ENCODE measurements at places on chromosomes 11 and 22.

- DNase-seq, result no peak
Observed at GRCh38 chr11:6900327-6900999, 8.2 kb upstream of the OR2D2 start.

DNA sequence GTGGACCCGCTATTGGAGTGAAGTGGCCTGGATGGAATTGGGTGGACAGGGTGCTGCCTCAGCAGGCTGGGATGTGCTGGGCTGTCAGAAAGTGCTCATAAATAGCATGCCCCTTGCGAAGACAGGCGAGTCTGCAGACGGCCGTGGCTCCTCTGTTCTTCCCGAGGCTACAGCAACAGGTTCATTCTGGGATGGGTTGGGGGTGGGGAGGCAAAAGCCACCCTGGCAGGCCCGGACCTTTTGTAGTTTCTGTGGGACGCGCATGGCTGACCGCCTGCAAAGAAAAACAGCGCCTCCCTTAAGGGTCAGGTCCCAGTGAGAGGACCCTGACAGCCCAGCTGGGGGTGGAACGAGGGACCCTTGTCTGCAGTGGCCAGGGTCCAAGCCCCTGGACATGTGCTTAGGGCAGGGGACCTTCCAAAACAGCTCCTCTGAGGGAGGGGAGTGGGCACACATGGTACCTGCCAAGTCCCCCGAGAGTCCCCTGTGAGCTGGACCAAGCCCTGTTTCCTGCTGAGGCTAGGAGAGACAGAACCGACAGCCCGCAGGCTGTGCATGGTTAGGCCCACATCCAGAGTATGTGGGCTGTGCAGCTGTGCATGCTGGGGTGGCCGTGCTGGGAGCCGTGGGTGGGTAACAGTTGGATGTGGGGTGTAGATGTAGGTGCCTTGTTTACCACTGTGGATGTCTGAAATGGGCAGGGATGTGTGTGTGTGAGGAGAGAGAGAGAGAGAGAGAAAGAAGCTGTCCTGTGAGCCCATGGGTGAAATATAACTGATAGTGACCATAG, at the start of gene CRYBB3:
CRYBB3 (plus strand) TSS at position 128 of the 790 bp plus-strand sequence. CDS start 1,539 bp downstream, outside the sequence.
- no peak for DNase-seq

DNA sequence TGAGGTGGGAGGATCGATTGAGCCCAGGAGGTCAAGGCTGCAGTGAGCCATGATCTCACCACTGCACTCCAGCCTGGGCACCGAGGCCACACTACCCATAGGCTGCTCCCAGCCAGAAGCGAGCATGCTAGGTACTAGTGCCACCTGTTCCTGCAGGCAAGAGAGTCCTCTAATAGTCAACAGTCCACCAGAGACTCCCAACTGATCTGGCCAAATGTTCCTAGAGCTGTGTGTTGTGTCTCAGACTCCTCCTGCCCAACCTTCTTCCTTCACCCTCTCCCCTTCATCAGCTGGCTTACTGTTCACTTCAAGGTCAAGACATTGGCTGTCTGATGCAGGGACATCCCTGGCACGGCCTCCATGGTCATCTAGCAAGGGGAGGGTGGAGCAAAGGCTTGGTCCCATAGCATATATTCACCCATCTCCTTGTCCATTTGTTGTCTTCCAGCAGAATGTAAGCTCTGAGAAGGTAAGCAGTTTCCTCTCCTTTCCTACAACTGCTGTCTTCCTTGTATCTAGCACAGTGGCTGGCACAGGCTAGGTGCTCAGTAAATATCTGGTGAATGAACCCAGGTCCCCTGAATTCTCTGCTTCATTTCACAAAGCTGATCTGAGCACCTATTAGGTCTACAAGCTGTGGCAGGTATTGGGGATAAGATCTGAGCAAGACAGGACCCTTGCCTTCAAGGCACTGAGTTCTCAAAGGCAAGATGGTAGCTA, 126.2 kb upstream of the SERPIND1 start:
- no peak for DNase-seq

- DNase-seq, result no peak
Observed at GRCh38 chr11:108609682-108610081, 16.1 kb upstream of the EXPH5 start.

GRCh38 chr11:67055812-67056211, 835 bp upstream of the RHOD start:
- no peak for DNase-seq

- no peak for DNase-seq
Observed at GRCh38 chr11:74818283-74818946, 69.8 kb downstream of the RNF169 start.

DNA sequence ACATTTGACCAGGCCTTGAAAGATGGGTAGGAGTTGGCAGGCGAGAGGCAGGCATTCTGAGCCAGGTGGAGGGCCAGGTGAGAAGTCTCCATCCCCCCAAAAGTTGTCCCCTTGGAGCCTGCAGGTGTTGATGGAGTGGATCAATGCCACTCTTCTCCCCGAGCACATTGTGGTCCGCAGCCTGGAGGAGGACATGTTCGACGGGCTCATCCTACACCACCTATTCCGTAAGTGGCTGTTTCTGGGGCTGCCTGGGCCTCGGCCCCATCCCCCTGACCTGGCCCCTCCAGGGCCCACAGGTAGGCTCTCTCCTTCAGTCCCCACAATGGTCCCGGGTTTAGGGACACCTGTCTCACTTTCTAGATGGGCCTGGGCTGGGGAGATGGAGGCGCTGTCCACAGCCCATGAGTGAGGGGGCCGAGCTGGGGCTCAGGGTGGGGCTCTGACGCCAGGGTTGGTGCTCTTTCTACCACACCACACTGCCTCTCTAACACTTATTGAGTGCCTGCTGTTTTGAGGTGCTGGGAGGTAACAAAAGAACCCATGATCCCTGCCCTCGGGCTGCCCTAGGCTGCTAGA, 7.0 kb downstream of the PARVG start:
- DNase-seq, result no peak

- DNase-seq, result no peak
Observed at GRCh38 chr22:50015451-50016307, 3.1 kb upstream of the IL17REL start.

- DNase-seq, result no peak
Observed at GRCh38 chr11:122746050-122746478, 90.5 kb downstream of the UBASH3B start.

- DNase-seq, result no peak
Observed at GRCh38 chr22:41043722-41044121, 48.7 kb upstream of the EP300 start.

DNA sequence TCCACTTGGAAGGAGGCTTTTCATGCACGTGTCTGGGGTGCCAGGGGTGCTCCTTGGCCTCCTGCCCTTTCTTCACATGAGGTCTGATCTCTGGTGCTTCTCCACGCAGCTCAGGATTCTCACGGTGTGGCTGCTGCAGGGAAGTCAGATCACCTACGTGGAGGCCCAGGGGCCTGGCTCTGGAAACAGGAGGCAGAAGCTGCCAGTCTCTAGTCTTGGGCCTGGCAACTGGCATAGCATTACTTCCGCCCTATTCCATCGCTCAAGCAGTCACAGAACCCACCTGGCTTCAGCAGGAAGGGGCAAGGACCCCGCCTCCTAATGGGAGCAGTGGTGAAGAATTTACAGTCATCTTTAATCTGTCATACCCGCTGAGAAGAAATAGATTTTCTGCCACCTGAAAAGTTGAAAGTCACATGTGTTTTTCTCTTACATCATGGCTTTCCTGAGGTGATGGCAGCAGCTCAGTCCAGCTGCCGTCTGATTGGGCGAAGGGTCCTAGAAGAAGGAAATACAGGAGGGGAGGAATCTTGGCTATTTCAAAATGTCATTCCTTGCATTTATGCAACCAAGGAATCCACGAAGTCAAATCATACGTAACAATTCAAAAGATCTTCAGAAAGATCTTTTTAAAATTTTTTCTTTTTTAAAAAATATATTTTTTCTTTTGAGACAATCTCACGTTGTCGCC, 50.1 kb upstream of the DKK3 start:
- no peak for DNase-seq

DNA sequence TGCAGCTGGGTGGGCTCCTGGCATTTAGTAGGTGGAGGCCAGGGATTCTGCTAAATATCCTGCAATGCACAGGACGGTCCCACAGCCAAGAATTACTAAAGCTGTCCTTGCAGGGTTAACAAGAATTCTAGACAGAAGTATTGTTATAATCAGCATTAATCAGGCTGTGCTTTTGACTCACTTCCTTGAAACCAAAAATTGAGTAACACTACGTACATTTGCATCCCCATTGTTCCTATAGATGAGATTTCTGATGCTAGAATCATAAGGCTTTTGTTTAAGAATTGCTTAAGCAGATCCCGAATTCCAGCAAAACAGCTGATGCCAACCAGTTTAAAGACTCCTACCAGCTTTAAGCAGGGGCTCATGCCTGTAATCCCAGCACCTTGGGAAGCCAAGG, 11.4 kb downstream of the SLC6A5 start:
- no peak for DNase-seq

DNA sequence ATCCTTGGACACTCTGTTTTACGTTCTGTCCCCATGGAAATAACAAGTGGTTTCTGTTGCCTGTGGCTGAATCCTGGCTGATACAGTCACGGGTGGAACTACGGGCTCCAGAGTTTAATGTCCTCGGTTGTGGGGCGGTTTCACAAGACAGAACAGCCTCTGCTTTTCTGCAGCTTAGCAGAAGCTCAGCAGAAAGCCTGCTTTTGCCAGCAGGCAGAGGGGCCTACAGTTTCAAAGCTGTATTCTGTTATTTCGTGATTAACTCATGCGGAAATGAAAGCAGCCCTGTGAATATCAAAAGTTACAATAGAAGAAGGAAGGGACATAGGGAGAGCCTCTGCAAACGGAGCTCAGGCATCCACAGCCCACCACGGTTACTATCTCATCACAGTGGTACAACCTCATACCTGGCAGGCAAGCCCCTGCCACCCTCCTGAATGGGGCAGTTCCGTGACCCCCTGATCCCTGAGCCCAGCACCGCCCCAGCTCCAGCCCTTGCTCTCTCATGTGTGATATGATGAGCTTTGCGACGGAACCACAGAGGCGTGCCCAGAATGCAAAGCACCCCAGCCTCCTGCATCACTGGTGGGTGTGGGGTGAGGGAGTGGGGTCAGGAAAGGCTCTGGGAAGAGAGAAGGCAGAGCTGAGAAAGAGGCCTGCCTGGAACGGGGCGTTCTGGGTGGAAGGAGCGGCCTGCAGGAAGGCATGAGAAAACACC, 360.6 kb downstream of the BRD1 start:
- no peak for DNase-seq

- DNase-seq, result no peak
Observed at GRCh38 chr11:112831041-112831440, 130.2 kb upstream of the NCAM1 start.

GRCh38 chr11:61266602-61267001, 25.6 kb downstream of the PGA5 start:
- DNase-seq, result no peak

GRCh38 chr11:35681163-35681767, 18.7 kb downstream of the TRIM44 start:
- no peak for DNase-seq

DNA sequence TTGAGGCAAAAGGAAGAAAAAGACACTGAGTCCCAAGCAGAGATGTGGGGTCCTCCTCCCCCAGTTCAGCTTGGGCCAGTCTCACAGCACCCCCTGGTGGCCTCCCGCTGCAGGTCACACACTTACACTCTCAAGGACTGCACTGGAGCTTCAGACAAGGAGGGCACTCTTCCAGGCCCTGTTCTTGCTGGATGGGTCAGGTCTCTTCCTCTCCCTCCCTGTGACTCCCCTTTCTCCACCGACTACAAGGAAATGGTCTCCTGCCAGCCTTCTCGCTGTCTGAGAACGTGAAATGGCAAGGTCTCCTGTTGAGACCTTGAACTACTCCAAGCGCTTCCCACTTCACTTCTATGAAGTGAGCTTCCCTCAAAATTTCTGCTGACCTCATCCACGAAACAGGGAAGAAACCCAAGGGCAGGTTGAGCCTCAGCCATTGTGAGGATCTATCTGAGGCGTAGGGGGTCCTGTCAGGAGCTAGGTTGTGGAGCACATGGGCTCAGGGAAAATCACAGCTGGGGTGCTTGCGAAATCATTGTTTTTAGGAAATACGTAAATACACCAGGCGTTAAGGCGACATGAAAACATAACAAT, 11.2 kb upstream of the IGLL1 start:
- no peak for DNase-seq

DNA sequence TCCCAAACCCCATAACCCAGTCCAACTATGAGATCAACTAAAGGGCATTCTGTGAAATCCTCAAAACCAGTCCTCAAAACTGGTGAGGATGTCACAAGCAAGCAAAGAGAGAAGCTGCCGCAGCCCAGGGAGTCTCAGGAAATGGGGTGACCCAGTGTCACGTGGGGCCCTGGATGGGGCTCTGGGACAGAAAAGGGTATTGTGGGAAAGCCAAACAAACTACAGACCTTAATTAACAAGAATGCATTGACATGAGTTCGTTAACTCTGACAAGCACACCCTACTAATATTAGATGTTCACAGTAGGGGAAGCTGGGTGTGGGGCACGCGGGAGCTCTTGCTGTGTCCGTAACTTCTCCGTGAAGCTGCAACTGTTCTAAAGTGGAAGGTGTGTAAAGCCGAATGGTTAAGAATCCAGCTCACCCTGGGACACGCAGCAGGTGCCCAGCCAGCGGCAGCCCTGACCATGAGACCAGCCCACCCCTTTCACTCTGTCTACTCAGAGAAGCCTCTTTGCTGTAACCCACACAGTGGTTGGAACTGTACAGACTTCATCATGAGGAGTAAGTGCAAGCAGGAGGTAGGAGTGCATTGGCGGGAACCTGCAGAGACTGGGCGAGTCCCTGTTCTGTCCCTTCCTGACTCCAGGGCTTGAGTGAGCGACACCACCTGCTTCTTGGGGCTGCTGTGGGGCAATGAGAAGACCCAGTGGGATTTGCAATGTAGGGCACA, 17.9 kb downstream of the LINC01488 start:
- DNase-seq, result no peak

- DNase-seq, result no peak
Observed at GRCh38 chr11:91771961-91772360, 452.7 kb upstream of the FAT3 start.

- DNase-seq, result no peak
Observed at GRCh38 chr11:14634813-14635212, 8.8 kb upstream of the PDE3B start.

DNA sequence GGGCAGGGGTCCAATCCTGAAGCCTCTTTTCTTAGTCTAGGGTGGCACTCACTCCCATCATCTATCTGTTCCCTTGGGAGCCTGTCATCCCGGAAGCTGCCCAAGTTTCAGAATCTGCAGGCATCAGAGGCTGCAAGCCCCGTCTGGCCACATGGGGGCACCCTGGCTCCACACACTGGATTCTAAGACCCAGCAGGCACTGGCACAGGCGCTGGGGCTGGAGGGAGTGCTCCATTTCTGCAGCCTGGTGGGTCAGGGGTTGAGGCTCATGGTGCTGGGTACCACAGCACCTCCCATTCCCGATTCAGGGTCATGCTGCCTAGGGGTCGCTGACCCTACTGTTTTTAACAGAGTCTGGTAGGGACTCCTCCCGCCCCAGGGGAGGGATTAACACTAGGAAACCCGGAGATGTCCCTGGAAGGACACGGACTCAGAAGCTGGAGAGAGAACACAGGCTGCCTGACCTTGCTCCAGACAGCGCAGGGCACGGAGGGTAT, 243.9 kb upstream of the SYN3 start:
- no peak for DNase-seq

GRCh38 chr22:32216911-32217310, 12.0 kb upstream of the RFPL2 start:
- DNase-seq, result no peak

- no peak for DNase-seq
Observed at GRCh38 chr11:91790346-91791170, 434.1 kb upstream of the FAT3 start.

GRCh38 chr22:50183141-50183971, 2.4 kb upstream of the TRABD start:
- no peak for DNase-seq

GRCh38 chr11:32420937-32421901, 14.1 kb downstream of the WT1 start:
- no peak for DNase-seq

Data from cortex of kidney (tissue), 1 donor.